Activated CD4-positive, alpha-beta memory T cell treated with anti-CD3 and anti-CD28 coated beads, Interleukin-2, amount 10 ng/mL, durations not matched to agents 7 days and 5 days (primary cell): ENCODE measurements at places on chromosomes 4 and X.

- no peak for DNase-seq
Measured at GRCh38 chr4:87978681-87979080, 3.2 kb downstream of the SPP1 start.

GRCh38 chr4:32135642-32136041 is 1415.5 kb downstream of the PCDH7 start:
- DNase-seq: no peak

DNA sequence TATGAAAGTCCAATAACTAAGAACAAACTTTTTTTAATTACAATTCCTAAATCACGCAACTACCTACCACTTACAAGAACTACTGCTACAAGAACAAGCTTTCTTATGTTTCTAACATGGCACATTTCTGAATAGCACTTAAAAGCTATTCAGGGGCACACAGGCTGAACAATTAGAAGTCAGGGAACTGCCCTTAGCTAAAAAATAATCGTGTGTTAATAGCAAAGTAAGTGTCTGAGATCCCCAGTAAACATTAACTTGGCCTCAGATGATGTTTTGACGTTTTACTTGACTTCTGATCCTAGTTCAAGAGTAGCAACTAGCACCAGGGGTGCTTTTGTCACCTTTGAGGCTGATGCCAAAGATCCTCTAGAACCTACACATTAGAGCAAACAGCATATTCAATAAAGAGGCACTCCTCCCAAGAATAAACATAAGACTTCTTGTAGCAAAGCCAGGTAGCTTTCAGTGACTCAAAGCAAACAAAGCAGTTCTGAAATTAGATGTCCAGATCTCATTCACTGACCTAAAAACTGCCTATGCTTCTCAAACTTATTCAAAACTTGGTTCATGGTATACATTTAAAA is 16.2 kb downstream of the SPOCK3 start:
- DNase-seq: no peak

DNA sequence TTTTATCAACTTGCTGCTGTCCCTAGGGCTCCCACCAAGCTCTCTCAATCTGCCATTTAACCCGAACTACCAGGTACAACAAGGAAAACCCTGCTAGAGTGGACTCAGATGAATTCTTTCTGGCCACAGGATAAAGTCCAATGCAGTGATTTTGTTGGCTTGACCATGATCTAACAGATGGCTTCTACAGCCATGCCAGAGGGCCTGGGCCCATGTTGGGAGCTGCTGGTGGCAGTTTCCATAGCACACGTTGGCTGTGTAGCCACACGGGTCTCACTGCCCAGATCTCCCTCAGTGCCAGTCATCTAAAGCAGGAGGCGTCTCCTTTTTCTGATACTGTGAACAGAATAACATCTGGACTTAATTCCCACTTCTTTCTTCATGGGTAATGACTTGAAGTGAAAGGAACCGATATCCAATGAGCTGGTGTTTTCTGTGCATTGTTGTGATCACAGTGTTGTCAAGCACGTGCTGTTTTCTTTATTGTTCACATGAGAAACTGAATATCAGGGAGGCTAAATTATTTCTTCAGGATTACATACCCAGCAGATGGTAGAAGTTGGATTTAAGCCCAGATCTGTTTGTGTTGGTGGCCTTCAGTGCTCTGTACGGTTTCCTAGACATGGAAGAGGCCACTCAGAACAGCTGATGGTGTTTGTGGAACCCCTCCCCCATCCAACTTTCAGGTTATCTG is 85.2 kb upstream of the CLCN4 start:
- no peak for DNase-seq

DNA sequence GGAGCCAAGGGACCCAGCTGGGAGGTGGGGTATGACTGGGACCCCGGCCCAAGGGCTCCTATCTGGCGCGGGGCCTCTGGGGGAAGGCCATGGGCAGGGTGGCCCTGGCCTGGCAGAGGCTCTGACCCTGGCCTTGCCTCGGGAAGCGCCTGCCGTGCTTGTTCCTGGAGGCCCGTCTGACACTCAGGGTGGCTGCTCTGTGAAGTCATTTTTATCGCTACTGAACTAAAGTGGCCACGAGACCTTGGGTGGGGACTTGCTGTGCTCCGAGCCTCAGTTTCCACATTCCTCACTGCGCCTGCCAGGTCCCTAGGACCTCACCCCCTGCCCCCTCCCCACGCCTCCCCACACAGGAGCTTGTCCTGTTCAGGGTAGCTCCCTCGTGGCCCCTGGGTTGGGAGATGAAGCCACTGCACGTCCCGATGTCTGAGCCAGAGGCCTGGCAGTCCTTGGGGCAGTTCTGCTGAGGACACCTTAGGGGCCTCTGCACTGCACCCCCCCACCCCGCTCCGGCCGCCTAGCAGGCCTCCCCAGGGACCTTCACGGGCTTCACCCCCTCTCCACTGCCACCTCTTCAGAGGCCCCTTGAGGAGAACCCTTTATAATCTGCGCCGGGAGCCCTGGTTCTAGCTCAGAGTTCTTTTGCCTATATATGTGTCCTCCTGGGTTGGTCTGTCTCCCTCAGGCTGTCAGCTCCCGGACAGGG is 639 bp upstream of the SORCS2 start:
- DNase-seq: no peak

- DNase-seq: no peak
Measured at GRCh38 chr4:7926822-7927221, 12.8 kb downstream of the AFAP1 start.

DNA sequence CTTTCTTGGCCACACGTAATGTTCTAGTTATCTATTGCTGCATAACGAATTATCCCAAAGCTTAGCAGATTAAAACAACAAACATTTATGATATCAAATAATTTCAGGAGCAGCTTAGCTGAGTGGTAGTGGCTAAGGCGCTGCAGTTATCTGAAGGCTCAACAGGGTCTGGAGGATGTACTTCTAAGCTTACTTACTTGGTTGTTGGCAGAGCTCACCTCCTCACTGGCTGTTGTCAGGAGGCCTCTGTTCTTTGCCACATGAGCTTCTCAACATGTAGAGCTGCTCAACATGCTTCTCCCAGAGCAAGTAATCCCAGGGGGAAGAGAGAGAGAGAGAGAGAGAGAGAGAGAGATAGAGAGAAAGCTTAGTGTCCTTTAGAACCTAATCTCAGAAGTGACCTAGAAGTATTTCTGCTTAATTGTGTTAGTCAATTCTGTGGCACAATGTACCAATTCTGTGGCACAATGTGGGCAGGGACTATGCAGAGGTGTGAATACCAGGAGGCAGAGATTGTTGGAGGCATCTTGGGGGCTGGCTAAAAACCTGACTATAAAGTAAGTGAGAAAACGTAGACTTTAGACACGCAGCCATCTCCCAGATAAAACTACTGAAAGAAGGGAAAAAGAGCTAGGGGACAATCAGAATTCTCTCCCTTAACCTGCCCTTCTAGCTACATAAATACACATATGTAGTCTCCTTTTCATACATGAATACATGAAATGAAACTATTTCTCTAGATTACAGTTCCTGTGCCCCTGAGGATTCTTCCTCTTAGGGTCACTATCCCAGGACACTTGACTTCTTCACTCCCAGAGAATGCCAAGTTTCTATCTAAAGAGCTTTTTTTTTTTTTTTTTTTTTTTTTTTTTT is 40.2 kb downstream of the HOPX start:
- no peak for DNase-seq

- DNase-seq: no peak
Measured at GRCh38 chrX:97046867-97047266, 163.2 kb downstream of the RPA4 start.

DNA sequence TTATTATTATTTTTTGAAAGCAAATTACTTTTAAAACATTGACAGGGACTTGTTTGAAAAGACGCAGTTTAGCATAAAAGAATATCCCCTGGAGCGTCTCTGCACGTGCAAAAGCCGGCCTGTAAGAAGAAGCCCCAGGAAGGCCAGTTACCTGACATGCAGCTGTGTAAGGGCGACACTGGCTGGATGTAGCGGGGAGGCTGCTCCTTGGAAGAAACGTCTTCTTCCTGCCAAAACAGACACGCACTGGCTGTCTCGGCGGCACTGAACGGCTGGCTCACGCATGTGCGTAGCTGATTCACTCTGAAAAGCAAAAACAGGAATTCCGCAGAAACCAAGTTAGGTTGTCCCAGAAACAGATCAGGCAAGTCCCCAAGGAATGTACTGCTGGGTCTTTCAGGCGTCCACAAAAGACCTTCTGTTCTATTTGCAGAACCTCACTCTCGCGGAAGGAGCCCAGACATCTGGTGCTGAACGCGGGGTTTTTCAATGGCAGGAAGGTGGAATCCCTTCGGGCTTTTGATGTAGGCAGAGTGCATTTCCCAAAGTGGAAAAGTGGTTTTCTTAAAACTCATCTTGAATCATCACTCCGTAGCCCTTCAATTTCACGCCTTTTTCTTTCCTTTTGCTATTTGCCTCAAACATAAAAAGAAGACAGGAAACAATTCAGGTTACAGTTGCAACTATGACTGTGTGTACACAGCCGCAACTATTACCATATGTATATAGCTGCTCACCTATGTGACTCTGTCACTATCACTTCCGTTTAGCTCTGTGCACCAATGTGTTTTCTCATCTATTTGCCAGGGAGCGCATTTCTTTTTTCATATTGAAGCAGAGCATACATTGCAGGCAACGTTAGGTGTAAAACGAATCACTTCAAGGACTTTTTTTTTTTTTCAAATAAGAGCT is 38.1 kb upstream of the ARSH start:
- DNase-seq: no peak

GRCh38 chrX:9144701-9145241 is 110.8 kb upstream of the FAM9B start:
- DNase-seq: no peak

DNA sequence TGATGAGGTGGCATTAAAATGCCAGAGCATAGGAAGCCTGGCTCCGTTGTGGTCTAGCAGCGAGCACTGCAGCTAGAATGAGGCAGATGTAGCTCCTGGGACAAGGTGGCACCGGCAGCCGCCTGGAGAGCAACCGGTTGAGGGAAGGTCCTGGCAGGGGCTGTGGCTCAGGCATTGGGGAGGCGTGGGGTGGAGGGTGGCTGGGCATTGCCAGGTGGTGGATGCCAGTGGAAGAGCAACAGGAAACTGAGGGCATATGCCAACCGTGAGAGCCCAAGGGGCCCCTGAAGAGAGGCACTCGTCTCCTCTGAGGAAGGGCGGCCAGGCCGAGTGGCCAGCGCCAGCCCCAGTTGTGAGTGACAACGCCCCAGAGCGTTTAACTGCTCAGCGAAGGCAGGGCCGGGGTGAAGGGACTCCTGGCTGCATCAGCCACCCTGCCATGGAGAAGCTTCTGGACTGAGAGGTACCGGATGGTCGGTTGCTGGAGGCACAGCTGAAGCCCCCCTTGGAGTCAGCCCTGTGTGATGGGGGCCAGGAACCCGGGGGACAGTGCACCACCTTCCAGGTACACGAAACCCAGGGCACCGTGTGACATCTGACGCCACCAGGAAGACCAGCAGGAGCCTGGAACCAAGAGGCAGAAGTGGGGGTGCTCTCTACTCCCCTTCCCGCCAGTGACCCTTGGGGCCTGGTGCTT is 13.2 kb upstream of the PDE6B start:
- DNase-seq: no peak

DNA sequence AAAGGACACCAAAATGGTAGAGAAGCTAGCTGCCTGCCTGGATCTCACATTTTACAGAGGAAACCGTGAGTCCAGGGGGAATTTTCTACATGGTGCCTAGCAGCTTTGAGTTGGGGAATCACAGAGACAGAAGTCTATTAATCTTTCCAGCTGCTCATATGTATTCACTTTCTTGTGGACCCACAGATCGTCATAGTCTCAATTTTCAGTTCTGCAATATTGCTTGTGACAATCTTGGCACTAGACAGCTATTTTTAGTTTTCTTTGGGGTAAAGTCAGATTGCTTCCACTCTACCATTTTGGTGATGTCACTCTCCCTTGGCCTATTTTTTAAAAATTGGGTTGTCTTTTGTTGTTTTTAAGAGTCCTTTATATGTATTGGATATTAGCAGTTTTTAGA is 233.4 kb upstream of the STK26 start:
- no peak for DNase-seq

DNA sequence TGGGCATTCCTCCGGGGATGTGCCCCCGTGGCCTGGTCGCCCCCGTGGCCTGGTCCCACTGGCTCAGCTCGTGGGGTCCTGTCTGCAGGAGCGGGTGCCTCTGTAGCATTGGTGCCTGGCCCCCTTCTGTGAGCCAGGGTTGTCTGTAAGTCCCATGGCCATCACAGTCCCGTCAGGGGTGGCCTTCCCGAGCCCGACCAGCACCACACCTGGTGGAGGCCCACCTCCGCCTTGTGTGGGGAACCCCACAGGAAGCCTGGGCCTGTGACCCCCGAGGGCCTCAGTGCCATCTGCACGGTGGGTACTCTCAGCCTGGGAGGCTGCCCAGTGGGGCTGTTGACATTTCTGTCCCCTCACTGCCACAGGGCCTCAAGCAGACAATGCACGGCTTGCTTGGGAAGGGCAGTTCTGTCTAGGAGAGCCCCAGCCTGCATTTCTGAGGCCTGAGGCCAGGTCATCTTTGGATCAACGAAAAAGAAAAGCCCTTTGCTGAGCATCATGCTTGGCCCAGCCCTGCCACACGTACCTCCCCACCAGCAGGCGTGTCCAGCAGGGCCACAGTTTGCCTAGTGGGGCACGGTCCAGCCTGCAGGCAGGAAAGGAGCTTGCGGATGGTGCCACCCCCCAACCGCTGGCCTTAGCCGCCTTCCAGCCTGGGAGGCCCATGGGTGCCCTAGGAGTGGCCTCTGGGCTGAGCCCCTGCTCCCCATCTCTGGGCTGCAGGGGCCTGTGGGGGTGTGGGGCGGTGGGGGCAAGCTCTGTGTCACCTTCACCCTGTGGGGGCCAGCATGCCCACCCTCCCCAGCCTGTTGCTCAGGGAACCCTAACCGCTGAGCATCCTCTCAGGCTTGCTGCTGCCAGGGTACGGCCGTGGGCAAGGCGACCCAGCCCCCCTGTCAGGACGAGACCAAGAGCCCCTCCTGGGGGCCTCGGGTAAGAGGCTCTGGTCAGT is 23.2 kb downstream of the NKX1-1 start:
- no peak for DNase-seq

GRCh38 chr4:24719615-24720014 is 75.8 kb upstream of the SOD3 start:
- DNase-seq: no peak

GRCh38 chrX:15686818-15687685 is 22.4 kb upstream of the CLTRN start:
- peak; percentile 59 for DNase-seq
